ENCODE measurements at places on chromosomes 12 and 14. TPM values are rescaled to one million over a fixed set of nuclear protein-coding genes. Genes with fewer than 3 reads are reported as not detected.

The SENP1 gene
- total RNA-seq = 25.0 TPM

The ATP23 gene
- 36.0 TPM for total RNA-seq

The RASSF8 gene
- 6.4 TPM for total RNA-seq

The KRT71 gene
- 0.57 TPM for total RNA-seq

The POTEG gene
- total RNA-seq = not detected

The NUMB gene
- 15.9 TPM for total RNA-seq

The TMEM233 gene
- total RNA-seq = 1.1 TPM

The BICDL1 gene
- total RNA-seq = 18.7 TPM

The RNF212B gene
- total RNA-seq = 0.05 TPM

The LMNTD1 gene
- total RNA-seq = not detected

The CSRP2 gene
- 51.8 TPM for total RNA-seq

The SLCO1B3 gene
- not detected for total RNA-seq

The CLEC7A gene
- total RNA-seq = 25.3 TPM

The KRT73 gene
- 0.28 TPM for total RNA-seq

The NELL2 gene
- total RNA-seq = 8.4 TPM

The B4GALNT3 gene
- 3.1 TPM for total RNA-seq

The NGB gene
- total RNA-seq = 0.14 TPM

The HRK gene
- 3.1 TPM for total RNA-seq

The KRT5 gene
- 326 TPM for total RNA-seq

The ORMDL2 gene
- total RNA-seq = 32.9 TPM

The TAS2R10 gene
- total RNA-seq = 0.47 TPM

The CLEC4C gene
- 1.4 TPM for total RNA-seq

The MYF6 gene
- 0.09 TPM for total RNA-seq

The RASSF9 gene
- 1.2 TPM for total RNA-seq

The CCDC198 gene
- total RNA-seq = not detected

The GRIN2B gene
- under 0.01 TPM for total RNA-seq

The PDE6H gene
- 0.19 TPM for total RNA-seq

The MTHFD1 gene
- total RNA-seq = 38.3 TPM

The PAH gene
- 0.61 TPM for total RNA-seq

The AMDHD1 gene
- 0.52 TPM for total RNA-seq

The CELA1 gene
- 0.09 TPM for total RNA-seq

The NTF3 gene
- 0.61 TPM for total RNA-seq

The FAM90A1 gene
- 0.24 TPM for total RNA-seq

The RBP5 gene
- 19.4 TPM for total RNA-seq

The CPNE6 gene
- total RNA-seq = 0.05 TPM

The IL23A gene
- 14.4 TPM for total RNA-seq

The GZMB gene
- total RNA-seq = 7.3 TPM

The SOAT2 gene
- 0.61 TPM for total RNA-seq

The CCDC196 gene
- 0.14 TPM for total RNA-seq

The KCNA5 gene
- 0.33 TPM for total RNA-seq

The SLC39A5 gene
- 0.24 TPM for total RNA-seq

The CCDC177 gene
- 0.05 TPM for total RNA-seq

The C12orf42 gene
- total RNA-seq = 1.6 TPM

The CCDC60 gene
- total RNA-seq = 0.52 TPM

The MFAP5 gene
- total RNA-seq = 7.5 TPM

The LPAR5 gene
- 2.4 TPM for total RNA-seq

The TSHR gene
- total RNA-seq = 20.1 TPM

The GLIPR1L2 gene
- total RNA-seq = 0.57 TPM

The AKAP3 gene
- total RNA-seq = 0.76 TPM

The PTGER2 gene
- total RNA-seq = 2.5 TPM

The KLRG1 gene
- 7.4 TPM for total RNA-seq

The LRCOL1 gene
- 0.61 TPM for total RNA-seq

The RNASE7 gene
- total RNA-seq = 0.47 TPM

The FAM181A gene
- total RNA-seq = not detected

The REP15 gene
- 0.47 TPM for total RNA-seq

The LTBP2 gene
- 2.6 TPM for total RNA-seq

The ESRRB gene
- total RNA-seq = 0.47 TPM

The RERG gene
- total RNA-seq = 1.4 TPM

The FOXA1 gene
- 0.09 TPM for total RNA-seq
